Stimulated activated CD4-positive, alpha-beta T cell treated with anti-CD3 and anti-CD28 coated beads, Interleukin-2, amount 100 ng/mL, for 24 hours (primary cell): ENCODE measurements at places on chromosomes 11 and 22.

GRCh38 chr22:27598792-27599191, 202.8 kb downstream of the MN1 start:
- no peak for DNase-seq

- no peak for DNase-seq
Observed at GRCh38 chr22:29717789-29718188, 2.0 kb upstream of the CABP7 start.

DNA sequence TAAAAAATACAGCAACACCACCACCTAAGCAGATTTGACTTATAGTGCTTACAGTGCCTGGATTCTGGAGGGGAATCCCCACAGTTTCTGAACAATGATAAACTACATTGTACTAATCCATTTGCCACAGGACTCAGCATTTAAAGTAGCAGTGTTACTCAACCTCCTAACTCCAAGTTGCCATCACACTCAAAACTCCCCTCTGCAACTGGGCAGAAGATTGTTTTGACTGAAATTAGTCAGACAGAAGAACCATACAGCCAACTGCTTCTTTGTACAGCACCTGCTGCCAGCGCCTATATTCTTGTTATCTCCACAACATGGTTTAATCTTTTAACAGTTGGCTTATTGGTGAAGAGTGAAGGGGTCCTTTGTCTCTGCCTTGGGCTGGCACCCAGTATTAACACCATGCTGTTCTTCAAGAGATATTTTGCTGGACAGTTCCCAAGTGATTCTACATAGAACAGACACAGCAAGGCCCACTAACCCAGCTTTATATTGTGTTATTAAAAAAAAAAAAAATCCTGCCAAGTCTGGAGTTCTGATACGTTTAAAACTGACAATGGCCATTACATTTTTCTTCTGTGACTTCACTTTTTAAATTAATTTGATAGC, 273.2 kb downstream of the DCDC1 start:
- no peak for DNase-seq

- no peak for DNase-seq
Observed at GRCh38 chr11:133953999-133954398, 2.8 kb downstream of the IGSF9B start.

GRCh38 chr11:62554387-62555167, 8.0 kb upstream of the AHNAK start:
- DNase-seq, result no peak

GRCh38 chr11:123608371-123608770, 46.1 kb downstream of the SCN3B start:
- DNase-seq, result no peak

DNA sequence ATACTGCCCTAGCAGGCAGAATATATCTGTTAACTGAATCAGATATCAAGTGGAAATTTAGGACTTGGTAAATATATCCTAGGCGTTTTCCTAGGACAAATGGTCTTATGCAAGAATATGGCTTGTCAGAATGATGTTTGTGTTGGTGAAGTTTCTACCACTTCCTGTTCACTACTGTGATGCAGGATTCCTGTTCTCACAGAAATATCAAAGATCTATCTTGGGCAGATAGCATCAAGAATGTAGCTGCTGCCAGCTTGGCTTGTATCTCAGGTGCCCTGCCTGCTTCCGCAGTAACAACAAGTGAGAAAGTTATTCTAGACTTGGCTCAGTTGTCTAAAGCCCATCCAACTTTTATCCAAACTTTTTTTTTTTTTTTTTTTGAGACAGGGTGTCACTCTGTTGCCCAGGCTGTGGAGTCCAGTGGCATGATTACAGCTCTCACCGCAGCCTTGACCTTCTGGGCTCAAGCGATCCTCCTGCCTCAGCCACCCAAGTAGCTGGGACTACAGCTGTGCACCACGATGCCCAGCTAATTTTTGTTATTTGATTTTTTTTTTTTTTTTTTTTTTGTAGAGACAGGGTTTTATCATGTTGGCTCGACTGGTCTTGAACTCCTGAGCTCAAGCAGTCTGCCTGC, 61.3 kb downstream of the PPME1 start:
- DNase-seq, result no peak

- DNase-seq, result no peak
Observed at GRCh38 chr11:75896843-75897419, 81.9 kb downstream of the UVRAG start.

DNA sequence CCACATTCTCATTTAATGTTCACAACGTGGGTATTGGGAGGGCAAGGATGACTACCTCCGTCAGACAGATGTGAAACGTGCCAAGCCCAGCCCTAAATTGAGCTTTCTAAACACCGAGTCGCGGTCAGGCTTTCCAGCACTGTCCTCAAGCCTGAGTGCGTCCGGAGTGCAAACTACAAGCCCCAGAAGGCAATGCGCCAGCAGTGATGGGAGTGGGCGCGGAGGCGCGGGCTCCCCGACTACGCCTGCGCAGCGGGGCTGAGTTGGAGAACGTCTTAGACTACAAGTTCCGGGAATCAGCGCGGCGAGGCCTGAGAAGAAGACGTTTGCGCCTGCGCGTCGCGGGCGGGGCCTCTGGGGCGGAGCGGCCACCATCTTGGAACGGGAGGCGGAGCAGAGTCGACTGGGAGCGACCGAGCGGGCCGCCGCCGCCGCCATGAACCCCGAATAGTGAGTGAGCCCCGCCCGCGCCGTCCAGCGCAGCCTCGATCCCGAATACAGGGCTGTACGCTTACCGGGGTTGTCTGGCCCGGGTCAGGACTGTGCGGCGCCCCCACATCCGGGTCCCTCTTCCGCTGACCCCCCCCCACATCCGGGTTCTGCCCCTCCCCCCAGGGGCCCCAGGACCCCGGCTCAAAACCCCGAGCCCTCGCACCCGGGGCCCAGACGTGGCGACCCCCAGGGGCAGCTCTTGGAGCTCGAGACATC, at the start of gene RAB1B:
Gene RAB1B, plus strand, starts transcription at position 396 of the 708 bp plus-strand sequence. Its CDS starts 41 bp downstream, at position 437.
- peak; percentile 100 for DNase-seq

DNA sequence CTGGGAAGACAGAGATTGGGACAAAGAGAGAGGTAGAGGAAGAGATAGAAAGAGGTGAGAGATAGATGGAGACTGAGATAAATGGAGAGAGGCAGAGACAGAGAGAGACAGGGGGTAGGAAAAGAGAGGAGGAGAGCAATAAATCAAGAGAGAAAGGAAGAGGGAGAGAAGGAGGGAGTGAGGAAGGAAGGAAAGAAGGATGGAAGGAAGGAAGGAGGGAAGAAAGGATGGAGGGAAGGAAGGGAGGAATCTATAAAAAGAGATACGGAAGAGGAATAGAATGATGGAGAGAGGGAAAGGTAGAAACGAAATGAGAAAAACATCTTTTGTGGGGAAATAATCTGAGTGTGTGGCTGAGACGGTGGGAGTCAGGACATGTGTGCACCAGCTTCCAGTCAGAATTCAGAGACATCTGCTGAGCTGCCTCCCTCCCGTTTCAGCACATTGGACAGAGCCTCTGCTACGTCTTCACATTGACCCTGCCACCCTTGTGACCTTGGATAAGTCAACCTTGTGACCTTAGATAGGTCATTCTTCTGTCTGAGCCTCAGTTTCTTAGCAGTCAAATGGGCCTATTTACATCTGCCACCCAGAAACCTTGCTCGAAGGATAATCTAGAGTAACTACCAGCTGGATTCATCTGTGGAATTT, 417.8 kb downstream of the MIAT start:
- DNase-seq, result no peak

- no peak for DNase-seq
Observed at GRCh38 chr11:119726585-119727522, 2.1 kb downstream of the NECTIN1 start.

GRCh38 chr11:14370496-14370895, 11.5 kb upstream of the RRAS2 start:
- DNase-seq, result no peak

DNA sequence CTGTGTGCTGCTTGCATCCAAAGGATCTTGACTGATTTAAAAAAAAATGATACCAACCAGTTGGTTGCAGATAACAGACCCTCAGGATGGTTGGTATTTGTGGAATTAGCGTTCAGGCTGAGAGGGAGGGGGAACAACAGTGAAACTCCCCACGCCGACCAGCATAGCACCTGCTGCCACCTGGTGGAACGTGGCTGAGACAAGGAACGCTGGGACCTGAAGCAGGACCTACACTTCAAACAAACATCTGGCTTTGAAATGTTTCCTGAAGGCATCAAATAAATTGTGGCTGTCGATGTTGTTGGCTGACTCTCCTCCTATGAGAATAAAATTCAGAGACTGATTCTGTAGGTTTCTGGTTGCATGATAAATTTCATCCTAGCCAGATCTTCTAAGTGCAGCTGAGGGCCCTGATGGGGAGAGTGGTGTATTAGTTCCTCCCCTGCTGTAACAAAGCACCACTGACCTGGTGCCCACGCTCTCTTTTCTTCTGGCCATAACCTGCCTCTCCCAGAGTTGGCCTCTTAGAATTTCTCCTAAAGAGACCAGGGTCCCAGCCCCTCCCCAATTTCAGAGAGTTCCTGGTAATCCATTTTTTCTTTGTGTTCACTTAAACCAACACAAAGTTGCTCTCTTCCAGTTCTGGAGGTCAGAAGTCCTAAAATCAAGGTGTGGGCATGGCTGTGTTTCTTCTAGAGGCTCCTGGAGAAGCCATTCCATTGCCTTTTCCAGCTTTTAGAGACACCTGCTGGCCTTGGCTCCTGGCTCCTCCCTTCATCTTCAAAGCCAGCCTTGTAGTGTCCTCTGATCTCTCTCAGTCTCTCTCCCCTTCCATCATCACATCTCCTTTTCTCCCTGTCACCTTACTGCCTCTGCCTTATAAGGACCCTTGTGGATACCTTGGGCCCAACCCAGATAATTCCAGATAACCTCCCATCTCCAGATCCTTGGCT, 17.3 kb downstream of the APOL2 start:
- DNase-seq, result peak; percentile 61
